ENCODE measurements at places on chromosomes 1 and 21. TPM values are rescaled to one million over a fixed set of nuclear protein-coding genes. Genes with fewer than 3 reads are reported as not detected.
A peak's percentile ranks its signal among the peaks of the same experiment; 100 is the strongest.

The GLIS1 gene
- not detected for total RNA-seq

- no peak for DNase-seq
- H3K27me3 ChIP-seq = no peaks in the 10 kb centered on the region
- no peak overlapping the region for H3K27ac ChIP-seq
- no peak overlapping the region for H3K4me3 ChIP-seq
- no peaks in the 10 kb centered on the region for H3K36me3 ChIP-seq
Observed at GRCh38 chr1:209513226-209513625, 70.3 kb upstream of the CAMK1G start.

DNA sequence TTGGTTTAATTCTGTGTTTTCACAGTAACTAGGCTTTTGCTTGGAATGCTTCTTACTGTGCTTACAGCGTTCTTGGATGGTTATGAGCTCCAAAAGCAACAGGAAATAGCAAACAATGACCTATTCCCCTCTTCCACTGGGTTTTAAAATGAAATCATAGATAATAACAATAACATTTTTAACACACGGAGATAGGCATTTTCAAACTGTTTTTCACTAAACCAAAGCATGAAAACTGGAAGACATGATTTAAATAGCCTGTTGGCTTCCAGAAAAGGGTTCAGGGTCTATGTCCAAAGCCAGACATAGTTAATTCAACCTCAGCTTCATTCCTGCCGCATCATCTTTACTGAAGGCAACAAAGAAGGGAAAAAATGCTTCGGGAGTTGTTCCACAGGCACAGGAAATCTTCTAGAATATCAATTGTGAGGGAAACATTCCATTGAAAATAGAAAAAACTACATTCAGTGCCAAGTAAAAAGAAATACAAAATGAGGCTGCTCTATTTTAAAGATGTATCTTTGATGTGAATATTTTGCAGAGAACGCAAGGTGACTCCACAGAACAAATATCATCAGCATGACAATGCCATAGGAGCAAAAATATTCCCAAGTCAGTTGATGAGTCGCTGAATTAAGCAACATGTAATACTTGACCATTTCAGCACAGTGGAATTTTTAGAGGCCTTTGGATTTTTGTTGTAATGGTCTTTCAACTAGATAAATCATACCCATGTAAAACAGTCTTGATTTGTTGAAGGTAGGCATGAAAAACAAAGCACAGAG lies 80.7 kb downstream of the NID1 start:
- no peaks in the 10 kb centered on the region for H3K27me3 ChIP-seq
- no peaks in the 10 kb centered on the region for H3K4me1 ChIP-seq
- no peak overlapping the region for H3K4me3 ChIP-seq
- H3K36me3 ChIP-seq = no peaks in the 10 kb centered on the region

DNA sequence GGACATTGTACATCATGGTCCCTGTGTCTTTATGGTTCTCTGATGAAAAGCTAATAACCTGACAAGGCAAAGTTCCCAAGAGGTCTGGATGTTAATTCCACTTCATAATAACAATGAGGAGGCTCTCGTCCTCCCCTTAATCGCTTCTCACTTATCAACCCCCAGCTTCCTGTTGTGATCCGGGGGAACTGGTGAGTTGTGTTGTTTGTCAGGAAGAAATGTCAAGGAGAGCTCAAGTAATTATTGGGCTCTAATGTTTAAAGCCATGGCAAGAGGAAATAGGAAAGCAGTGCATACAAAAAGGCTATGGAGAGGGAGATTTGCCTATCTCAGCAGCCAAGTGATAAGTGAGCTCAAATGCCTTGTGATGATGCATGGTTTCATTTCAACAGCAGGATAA lies 42.8 kb upstream of the RASAL2 start:
- no peak overlapping the region for H3K4me3 ChIP-seq
- no peak for DNase-seq
- peaks cover 2% of the 10 kb centered on the region for H3K4me1 ChIP-seq
- no peaks in the 10 kb centered on the region for H3K27me3 ChIP-seq
- no peaks in the 10 kb centered on the region for H3K36me3 ChIP-seq
- no peak overlapping the region for H3K27ac ChIP-seq

The BCAR3 gene
- 45.2 TPM for total RNA-seq

DNA sequence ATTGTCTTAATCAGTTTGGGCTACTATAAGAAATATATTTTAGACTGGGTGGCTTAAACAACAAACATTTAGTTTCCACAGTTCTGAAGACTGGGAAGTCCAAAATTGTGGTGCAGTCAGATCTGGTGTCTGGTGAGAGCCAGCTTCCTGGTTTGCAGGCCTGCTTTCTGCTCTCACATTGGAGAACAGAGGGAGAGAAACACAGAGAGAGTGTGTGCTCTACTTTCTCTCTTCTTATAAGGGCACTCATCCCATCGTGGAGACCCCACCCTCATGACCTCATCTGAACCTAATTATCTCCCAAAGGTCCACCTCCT lies 4.1 kb downstream of the LEPR start:
- H3K27ac ChIP-seq = no peak overlapping the region
- H3K4me3 ChIP-seq = no peak overlapping the region
- H3K36me3 ChIP-seq = peaks cover 8% of the 10 kb centered on the region
- H3K27me3 ChIP-seq = no peaks in the 10 kb centered on the region
- H3K4me1 ChIP-seq = peaks cover 10% of the 10 kb centered on the region

- no peak overlapping the region for H3K27ac ChIP-seq
- peaks cover 4% of the 10 kb centered on the region for H3K4me1 ChIP-seq
- no peak overlapping the region for H3K4me3 ChIP-seq
- no peaks in the 10 kb centered on the region for H3K36me3 ChIP-seq
Observed at GRCh38 chr1:209749670-209750323, 6.1 kb upstream of the TRAF3IP3 start.

The CRABP2 gene
- 1.4 TPM for total RNA-seq

DNA sequence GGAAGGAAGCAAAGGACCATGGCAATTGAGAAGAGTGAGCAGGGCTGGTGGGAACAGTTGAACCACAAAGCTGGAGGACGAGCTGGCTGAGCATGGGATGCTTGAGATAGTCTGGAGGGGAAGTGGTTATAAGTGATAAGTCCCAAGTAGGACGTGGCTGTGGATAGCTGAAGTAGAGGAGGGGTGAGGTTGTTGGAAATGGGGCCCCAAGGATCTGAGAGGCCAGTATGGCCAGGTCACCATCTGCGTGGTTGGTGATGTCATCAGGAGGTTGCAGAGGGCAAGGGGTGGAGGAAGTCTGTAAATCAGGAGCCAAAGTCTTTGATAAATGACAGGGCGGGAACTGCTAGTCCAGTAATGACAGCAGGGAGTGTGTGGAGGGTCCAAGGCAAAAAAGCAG lies 11.0 kb upstream of the REN start:
- no peak overlapping the region for H3K27ac ChIP-seq
- H3K4me1 ChIP-seq = no peaks in the 10 kb centered on the region
- no peak overlapping the region for H3K4me3 ChIP-seq
- no peaks in the 10 kb centered on the region for H3K27me3 ChIP-seq

- DNase-seq = peak; percentile 14
- no peaks in the 10 kb centered on the region for H3K4me1 ChIP-seq
- no peak overlapping the region for H3K4me3 ChIP-seq
- H3K27me3 ChIP-seq = no peaks in the 10 kb centered on the region
- H3K36me3 ChIP-seq = no peaks in the 10 kb centered on the region
Observed at GRCh38 chr1:206013026-206013795, 10.0 kb upstream of the RAB7B start.

The NTMT2 gene
- not detected for total RNA-seq

Data from colonic mucosa (tissue), 4 donors.